ENCODE measurements at places on chromosomes 11 and 22.

DNA sequence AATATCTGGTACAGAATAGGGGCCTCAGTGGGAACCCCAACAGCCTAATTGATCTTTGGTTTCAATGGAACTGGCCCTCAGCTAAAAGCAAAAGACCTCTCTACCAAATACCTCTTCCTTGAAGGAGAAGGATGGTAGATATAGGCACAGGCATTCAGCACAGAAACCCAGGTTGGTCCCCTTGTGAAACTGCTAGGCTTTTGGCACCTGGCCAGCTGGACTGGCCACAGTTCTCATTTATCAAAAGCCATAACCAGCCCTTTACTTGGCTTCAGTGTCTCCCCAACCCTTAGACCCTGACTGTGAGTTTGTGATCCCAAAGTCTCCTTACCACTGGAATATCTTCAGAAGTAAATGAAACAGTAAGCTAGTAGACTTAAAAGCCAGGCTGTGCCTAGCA is 152.9 kb downstream of the TENM4 start:
- no peak for DNase-seq

DNA sequence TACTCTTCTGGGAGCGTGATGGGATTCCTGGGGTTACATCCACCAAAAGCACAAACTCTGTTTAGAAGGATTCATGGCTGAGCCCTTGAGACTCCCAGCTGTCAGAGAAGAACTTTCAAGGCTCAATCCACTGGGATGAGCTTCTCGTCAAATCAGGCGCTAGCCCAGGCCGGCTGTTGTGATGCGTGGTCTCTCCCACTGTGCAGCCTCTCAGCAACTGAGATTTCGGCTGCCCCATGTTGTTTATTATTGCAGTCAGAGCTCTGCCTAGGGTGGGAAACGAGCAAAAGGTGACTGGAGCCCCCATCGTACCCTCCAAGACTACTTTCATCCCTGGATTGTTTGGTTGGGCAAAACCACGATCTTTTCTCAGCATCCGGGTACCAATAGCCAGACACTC is 251.6 kb downstream of the ETS1 start:
- no peak for DNase-seq

GRCh38 chr11:111179184-111179910 is 66.2 kb upstream of the POU2AF2 start:
- no peak for DNase-seq

DNA sequence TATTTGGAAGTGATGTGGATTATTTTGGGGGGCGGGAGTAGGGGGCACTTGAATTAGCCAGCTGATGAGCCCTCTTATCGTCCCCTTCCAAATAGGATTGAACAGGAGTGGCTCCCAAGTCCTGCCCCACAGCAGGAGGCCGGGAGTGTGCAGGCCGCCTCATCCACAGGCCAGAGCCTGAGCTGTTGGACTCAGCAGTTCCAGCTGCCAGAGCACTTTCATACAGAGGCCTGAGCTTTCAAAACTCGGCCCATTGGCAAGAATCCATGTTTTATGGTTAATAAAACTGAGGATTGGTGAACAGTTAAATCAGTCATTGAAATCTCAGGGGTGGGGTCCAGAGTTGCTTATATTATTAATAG is 9.6 kb downstream of the FAM118A start:
- DNase-seq, result no peak

GRCh38 chr11:1205987-1206331 is 16.9 kb upstream of the MUC5B start:
- no peak for DNase-seq

GRCh38 chr22:26463688-26464087 is 19.9 kb downstream of the HPS4 start:
- no peak for DNase-seq

DNA sequence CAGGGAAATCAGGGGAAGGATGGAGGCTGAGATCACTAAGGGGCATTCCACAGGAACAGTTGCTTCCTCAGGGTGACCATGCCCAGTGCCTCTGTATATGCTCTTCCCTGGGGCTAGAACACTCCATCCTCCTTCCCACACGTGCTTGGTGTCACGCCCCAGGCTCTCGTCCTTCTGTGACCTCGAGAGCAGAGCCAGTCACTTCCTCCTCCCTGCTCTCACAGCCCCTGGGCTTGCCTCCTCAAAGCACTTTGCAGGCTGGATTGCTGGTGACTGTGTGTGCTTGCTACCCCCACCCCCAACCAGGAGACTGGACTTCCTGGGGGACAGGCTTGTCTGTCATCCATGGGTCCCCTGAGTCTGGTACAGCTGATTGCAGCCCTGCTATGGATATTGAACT is 56.5 kb upstream of the AMPD3 start:
- DNase-seq, result no peak

DNA sequence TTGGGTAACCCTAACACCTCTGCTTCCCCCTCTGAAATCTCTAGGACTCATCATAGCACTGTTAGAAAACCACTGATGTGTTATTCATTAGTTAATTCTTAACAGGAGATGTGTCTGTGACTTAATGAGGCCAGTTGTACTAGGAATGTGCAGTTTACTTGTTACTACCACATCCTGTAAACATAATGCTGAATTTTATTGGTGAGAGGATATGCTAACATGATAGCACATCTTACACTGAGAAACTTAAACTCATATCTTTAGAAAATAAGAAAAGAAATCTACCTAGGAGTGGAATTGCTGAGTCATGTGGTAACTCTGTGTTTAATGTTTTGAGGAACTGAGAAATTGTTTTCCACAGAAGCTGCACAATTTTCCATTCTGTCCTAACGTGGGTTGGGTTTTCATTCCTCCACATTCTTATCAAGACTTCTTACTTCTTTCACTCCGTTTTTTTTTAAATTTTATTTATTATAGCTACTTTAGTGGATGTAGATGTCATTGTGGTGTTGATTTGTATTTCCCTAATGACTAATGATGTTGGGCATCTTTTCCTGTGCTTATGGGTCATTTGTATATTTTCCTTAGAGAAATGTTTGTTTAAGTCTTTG is 33.7 kb downstream of the RNF121 start:
- no peak for DNase-seq

GRCh38 chr11:31421820-31422219 is 52.2 kb downstream of the DNAJC24 start:
- no peak for DNase-seq

GRCh38 chr11:103552086-103552485 is 442.9 kb downstream of the DYNC2H1 start:
- DNase-seq, result no peak

GRCh38 chr22:47612311-47612910 is 850.0 kb downstream of the TBC1D22A start:
- no peak for DNase-seq

GRCh38 chr22:19419086-19419463 is 12.5 kb downstream of the HIRA start:
- DNase-seq, result no peak

GRCh38 chr11:125300791-125301218 is 136.3 kb downstream of the PKNOX2 start:
- no peak for DNase-seq

DNA sequence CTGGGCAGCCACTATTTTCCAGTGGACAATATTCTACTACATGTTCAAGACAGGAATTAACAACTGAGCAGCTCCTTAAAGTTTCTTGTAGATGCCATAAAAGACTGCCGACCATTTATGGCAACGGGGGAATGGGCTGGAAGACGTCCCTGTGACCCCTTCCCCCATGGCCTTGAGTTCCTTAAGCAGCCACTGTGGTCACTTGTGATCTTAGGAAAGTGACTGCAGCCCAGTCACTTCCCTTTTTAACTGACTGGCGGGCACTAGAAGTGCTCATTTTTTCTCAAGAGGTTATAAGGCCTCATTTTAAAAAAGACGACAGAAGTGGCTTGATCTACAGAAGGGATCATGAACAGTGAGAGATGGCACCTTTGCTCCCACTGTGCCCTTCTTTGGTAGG is 153.2 kb upstream of the NARS2 start:
- no peak for DNase-seq

DNA sequence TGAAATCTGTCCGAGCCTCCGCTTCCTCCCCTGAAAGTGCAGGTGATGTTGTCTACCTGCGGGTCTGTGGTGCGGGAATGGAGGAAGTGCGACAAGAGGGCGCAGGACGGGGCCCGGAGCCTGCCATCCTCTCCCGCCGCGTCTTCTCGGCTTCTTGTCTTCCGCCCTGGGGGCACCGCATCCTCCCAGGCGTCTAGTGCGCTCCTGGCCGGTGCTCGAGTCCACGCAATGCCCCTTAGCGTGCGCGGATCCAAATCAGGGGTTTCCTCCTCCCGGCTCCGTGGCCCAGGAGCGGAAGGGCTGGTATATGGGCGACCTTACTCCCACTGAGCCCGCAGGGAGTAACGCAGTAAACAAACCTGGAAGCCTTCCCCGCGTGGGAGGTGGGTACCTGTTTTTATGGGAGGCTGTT is 405 bp downstream of the SFI1 start:
- peak; percentile 15 for DNase-seq

DNA sequence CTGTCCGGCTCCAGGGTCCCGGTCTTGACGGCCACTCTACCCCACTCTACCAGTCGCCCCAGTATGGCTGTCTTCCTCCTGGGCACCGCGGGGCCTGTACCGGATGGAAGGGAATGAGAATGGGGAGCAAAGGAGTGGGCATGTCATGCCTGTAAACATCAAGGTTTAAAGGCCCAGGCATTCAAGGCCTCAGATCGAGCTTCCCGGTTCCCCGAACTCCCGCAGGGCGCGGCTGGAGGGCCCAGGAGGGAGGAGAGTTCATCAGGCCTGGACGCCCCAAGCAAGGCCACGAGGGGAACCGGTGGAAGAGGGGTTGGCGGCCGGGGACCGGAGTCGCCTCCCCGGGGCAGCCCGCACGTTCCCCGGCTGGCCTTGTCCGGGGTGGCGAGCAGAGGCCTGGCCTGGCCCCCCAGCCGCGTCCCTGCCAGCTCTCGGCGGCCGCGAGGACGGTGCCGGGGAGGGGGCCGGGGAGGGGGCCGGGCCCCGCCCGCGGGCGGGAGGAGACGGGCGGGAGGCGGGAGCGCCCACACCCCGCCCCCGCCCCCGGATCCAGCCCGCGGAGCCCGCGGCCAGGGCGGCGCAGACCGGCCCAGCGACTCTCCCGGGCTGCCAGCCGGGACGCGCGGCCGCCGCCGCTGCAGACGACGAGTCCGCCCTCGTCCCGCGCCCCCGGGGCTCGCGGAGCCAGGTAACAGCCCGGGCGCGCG is at the start of gene CDC42EP1:
Gene CDC42EP1 (plus strand): TSS at position 580 of the 707 bp plus-strand sequence. CDS start 5,870 bp downstream, outside the sequence.
- DNase-seq, result no peak

DNA sequence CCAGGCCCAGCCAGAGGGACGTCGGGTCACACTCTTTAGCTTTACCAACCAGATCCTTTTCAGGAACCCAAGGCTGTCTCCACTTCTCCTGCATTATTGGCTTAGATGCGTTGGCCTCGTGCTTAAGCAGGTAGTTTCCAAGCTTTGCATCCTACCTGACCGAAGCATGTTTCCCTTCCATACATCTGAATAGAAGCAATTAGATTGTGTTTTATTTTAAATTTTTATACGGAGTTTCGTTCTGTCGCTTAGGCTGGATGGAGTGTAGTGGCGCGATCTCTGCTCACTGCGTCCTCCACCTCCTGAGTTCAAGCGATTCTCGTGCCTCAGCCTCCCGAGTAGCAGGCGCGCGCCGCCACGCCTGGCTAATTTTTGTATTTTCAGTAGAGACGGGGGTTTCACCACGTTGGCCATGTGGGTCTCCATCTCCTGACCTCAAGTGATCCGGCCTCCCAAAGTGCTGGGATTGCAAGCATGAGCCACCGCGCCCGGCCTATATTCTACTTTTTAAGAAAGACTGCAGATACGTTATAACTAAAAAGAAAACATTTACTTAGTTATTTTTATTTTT is 677 bp downstream of the DYNC2H1 start:
- DNase-seq, result no peak

DNA sequence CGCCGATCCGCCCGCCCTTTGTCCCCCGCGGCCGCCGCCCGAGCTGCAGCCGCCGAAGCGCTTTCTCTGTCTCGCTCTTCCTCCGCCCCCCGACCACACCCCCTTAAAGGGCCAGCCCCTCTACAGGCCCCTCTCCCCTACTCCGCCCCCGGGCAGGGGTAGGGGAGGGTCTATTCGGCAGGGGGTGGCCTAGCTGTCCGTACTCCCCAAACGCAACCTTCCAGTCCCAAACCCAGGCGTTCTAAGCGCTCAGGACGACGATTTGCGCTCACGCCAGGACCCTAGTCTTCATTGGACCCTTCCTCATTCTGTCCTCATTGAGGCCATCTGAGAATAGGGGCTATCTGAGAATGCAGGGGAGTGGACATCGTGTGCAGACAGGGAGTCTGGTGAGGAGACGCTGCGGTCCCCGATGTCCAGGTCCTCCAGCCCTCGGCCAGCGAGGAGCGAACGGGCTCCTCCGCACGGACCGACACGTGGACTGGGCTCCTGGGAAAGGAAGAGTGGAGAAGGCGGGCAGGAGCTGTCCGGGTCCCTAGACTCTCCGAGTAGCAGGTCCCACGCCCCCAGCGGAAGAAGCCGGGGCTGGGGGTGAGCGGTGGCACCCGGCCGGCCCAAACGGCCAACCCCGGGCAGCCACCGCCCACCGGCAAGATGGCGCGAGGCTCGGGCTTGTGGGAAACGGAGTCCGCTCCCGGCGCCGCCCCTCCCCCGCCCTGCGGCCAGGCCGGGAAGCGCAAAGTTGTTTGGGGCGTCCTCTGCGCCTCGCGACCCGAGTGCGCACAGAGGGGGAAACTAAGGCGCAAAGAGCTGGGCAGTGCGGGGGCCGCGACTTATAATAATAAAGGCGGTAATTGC is at the start of gene PPP1R14B:
Gene PPP1R14B (minus strand): TSS at position 73 of the 858 bp plus-strand sequence. CDS start 270 bp downstream, outside the sequence.
- peak; percentile 58 for DNase-seq

GRCh38 chr22:20615021-20615420 is 107.6 kb downstream of the MED15 start:
- DNase-seq, result no peak

GRCh38 chr22:21779444-21779843 is 43.9 kb upstream of the YPEL1 start:
- DNase-seq, result no peak

DNA sequence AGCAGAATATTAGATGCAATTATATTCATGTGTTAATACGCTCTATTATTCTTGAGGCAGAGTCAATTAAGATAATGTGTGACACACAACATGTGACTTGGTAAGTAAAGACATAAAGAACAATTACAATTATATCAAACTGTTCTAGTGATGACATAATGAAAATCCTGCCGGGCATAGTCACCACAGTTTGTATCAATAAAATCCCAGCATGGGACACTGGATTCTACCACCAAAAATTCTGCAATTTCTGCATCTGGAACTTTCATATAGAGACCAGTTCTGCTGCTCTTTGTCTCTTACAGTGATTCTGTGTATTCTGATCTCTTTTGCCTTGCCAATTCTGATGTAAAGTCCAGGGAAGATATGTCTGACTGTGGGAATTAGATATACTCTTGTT is 495.6 kb upstream of the LRRC4C start:
- DNase-seq, result no peak
